ENCODE measurements at places on chromosomes 11 and 22.

DNA sequence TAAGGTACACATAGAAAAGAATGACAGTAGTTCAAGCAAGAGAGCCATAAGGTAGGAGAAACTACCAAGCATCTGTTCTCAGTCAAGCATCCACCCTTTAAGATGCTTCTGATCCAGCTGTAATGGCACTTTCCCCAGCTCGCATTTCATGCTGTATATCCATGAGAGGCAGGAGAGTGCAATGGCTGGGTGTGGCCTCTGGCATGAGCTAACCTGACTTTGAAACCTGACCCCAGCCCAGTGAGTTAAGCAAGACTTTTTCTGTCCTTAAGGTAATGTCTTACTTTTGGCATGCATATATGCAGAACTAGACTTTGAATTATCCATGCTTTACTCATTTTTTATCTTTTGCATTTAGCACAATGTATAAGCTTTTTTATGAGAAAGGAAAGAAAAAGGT lies 79.8 kb upstream of the CNTN5 start:
- no peak for DNase-seq

- DNase-seq: peak; percentile 41
Observed at GRCh38 chr11:3166268-3167142, 1.4 kb upstream of the OSBPL5 start.

GRCh38 chr11:76803811-76804600 lies 20.9 kb downstream of the TSKU start:
- DNase-seq: no peak

DNA sequence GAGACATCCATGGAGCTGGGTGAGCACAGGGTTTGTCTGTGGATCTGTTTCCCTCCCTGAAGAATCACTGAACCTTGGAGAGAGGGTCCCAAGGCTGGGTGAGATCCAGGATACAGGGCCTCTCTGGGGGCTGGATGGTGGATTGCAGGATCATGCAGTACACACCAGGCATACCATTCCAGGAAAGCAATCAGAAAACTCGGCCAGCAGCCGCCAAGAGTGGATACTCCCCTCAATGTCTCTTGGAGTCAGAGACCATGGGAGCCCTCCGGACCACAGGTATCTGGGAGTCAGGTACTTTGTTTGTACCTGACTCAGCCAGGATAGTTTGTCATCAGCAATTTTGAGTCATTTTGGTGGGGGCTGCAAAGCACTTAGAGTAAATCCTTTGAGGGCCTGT lies 14.6 kb upstream of the SYT13 start:
- no peak for DNase-seq

DNA sequence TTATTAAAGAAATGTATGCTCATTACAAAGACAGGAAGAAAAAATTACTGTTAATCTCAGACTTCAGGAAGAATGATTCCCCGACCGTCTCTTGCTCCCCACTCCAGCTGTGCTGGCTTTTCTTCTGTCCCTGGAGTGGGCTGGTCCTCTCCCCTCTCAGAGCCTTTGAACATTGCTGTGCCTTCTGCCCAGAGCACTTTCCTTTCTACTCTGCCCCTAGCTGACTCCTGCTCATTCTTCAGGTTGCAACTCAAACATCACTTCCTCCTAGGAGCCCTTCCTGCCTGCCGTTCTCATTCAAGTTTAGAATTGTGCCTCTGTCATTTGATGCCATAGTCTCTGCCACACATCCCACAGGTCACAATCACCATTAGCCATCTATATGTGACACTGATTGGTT lies 329.5 kb downstream of the MIAT start:
- DNase-seq: no peak

DNA sequence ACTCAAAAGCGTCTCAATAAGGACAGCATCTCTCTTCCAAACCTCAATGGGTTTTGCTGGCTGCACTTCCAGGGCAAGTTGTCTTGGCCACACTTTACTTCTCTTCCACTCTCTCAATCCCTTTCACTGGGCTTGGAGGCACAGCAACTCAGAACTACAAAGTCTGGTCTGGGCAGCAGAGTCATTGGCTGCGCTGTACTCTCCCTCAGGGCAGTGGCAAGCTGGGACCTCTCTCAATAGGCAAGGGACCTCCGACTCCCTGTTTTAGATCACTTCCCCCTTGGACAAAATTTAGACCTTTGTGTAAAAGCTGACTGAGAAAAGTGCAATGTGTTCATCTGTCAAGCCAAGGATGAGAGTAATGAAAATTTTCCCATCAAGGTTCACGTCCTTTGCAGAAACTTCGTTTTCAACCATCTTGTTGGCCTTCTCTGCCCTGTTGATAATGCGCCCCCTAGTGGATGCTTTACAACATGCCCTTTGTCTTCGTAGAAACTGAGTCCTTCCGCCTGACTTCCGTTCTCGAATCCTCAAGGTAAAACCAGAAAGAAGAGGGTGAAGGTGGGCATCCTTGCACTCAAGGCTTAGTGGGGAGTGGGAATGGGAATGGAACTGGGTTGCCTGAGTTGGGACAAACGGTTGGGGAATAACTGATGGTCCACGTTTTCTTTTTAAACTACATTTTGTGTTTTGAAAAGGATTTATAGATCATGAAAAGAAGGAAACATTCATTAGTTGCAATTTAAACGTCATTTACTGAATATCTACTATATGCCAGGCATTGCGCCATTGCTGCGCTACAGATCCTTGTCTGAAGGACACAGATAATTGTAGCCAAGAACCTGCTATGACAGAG lies 99.1 kb downstream of the CD44 start:
- DNase-seq: peak; percentile 81

DNA sequence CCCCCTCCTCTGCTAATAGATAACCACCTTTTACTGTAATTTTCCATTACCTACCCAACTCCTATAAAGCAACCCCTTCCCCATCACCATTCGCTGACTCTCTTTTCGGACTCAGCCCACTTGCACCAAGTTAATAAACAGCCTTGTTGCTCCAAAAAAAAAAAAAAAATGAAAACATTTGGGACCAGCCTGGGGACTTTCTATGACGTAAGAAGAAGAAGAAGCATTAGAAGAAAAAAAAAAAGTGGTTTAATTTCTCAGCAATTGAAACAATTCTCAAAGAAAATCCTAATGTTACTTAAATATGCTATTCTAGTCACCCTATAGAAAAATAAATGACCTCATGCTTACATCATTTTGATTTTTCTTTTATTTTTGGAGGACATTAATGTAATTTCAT lies 301.5 kb upstream of the ANO3 start:
- DNase-seq: no peak

- DNase-seq: no peak
Observed at GRCh38 chr11:130527636-130528297, 79.3 kb downstream of the ADAMTS15 start.

DNA sequence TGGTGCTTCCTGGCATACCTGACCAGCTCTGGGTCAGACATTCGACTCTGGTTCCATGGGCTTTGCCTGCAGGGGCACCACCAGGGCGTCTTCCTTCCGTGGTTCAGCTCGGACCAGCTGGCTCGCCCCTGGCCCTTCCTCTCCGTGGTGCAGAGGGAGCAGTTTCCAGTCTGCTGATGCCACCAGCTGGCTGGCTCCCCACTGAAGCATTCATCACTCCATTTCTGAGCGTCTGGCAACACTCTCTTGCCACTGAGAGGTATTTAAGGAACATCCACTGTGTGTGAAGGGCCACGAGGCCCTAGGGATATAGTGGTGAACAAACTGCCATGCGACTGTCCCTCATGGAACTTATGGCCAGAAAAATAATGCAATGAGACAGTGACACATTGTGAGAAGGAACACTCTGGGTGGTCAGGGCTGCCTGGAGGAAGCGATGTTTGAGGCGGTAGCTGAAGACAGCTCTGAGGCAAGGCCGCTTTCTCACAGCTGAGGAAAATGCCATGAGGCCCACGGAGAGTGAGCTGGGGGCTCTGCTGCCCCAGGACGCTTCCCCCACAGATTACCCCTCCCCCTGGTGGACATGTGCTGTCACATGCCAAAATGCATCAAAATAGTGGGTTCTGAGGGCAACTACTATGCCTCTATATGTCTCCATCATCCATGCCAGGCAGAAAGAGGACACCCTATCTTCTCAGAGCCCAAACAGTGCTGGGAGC lies 44.9 kb upstream of the ARFGAP3 start:
- DNase-seq: no peak

DNA sequence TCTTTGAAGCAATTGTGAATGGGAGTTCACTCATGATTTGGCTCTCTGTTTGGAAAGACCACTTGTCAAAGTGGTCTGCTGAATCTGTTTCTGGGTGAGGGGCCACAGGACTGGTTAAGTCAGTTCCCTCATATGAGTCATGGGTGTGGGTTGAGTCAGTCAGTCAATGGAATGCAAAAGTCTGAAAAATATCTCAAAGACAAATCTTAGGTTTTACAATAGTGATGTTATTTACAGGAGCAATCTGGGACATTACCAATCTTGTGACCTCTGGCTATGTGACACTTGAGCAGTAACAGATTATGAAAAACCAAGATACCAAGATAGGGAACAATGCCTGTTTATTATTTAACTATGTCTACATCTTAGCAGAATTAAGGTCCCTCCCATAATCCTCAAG lies 311.6 kb downstream of the AASDHPPT start:
- no peak for DNase-seq

DNA sequence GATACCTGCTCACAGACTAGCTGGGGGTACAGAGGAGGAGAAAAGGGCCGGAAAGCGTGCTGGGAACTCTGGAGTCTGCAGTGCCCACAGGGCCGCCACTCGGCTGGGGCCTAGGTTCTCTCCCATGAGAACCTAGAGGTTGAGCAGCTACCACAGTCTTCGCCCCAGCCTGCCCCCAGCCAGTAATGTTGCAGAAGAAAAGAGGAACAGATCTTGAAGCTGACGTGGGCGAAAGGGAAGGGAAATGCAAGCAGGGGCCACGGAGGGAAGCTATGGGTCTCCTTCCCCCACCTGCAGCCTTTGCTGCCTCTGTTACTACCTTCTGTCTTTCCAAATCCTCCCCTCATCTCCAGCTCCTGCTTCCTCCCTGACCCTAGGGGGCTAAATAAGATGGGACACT lies 28.8 kb upstream of the P2RY2 start:
- no peak for DNase-seq

DNA sequence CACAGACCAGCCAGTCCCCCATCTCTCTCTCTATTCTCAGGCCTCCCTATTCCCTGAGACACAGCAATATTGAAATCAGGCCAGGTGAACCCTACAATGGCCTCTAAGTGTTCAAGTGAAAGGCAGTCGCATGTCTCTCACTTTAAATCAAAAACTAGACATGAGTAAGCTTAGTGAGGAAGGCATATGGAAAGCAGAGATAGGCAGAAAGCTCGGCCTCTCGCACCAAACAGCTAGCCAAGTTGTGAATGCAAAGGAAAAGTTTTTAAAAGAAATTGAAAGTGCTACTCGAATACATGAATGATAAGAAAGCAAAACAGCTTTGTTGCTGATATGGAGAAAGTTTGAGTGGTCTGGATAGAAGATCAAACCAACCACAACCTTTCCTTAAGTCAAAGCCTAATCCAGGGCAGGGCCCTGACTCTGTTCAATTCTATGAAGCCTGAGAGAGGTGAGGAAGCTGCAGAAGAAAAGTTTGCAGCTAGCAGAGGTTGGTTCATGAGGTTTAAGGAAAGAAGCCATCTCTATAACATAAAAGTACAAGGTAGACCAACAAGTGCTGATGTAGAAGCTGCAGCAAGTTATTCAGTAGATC lies 19.8 kb upstream of the MPZL2 start:
- no peak for DNase-seq

- DNase-seq: peak; percentile 47
Observed at GRCh38 chr11:31240340-31240904, 129.1 kb downstream of the DCDC1 start.

DNA sequence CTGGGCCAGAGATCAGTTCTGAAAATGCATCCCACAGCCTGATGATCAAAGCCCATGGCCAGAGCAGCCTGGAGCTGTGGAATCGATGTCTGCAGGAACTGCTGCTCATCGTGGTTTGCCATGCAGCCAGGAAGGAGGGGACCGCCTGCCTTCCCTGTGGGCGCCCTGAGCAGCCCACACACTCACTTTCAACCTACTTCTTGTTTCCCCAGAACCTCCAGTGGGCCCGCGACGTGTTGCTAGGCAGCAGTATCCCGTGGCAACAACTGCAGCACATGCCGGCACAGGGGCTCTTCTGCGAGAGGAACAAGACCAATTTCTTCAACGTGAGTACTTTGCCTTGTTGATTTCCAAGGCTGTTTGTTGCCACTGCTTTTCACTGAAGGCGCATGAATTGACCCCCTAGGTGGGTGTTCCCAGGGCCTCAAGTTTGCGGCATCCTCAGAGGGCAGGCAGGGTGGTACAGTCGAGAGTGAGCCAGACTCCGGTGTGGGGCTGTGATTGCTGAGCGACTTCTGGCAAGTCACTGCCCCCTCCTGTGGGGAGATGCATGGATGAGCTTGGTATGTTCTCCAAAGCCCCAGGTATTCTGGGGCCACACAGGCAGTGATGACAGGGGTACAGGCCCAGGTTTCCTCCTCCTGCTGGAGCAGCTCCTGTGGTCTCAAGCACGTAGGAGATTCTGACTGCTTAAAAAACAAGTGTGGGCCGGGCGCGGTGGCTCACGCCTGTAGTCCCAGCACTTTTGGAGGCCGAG lies 47.0 kb upstream of the SUSD2 start:
- DNase-seq: no peak

GRCh38 chr22:23270212-23270733 lies 90.0 kb downstream of the BCR start:
- no peak for DNase-seq

DNA sequence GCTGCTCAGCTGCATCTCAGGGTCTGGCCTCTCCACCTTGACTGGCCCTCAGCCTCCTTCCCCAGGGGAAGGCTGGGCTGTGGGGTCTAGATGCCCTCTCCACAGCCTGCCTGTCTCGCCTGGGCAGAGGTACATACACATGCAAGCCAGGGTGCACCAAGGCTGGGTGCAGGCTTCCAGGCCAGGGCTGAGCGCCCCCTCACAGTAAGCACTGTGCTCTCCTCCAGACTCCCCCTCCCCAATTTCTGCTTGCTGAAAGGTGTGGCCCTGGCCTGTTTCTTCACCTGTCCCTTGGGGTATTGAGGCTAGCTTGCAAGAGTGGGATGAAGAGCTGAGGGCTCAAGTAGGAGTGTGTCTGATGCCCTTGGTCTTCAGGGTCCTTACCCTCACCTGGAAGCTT lies 22.5 kb downstream of the RELT start:
- no peak for DNase-seq

DNA sequence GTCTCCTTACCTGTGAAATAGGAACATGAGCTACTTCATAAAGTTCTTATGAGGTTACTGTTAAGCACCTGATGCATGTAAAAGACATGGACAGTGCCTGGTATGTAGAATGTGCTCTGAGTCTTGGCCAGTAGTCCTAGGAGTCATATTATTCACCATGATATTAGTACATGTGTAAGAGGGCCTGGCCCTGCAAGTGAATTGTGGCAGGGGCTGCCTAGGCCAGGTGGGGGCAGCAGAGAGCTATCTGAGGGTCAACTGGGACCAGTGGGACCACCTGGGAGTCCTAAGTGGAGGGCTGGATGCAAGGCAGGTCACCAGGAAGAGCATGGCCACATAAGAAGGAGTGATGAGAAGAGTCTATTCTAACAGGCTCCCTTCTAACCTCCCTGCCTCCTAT lies 529.5 kb downstream of the SOX6 start:
- peak; percentile 13 for DNase-seq

Measured in NCI-H1105 (cell line).